NCI-H1694 (cell line): ENCODE measurements at places on chromosomes 13 and 19.

- DNase-seq, result no peak
Observed at GRCh38 chr13:39970177-39970846, 314.9 kb downstream of the COG6 start.

DNA sequence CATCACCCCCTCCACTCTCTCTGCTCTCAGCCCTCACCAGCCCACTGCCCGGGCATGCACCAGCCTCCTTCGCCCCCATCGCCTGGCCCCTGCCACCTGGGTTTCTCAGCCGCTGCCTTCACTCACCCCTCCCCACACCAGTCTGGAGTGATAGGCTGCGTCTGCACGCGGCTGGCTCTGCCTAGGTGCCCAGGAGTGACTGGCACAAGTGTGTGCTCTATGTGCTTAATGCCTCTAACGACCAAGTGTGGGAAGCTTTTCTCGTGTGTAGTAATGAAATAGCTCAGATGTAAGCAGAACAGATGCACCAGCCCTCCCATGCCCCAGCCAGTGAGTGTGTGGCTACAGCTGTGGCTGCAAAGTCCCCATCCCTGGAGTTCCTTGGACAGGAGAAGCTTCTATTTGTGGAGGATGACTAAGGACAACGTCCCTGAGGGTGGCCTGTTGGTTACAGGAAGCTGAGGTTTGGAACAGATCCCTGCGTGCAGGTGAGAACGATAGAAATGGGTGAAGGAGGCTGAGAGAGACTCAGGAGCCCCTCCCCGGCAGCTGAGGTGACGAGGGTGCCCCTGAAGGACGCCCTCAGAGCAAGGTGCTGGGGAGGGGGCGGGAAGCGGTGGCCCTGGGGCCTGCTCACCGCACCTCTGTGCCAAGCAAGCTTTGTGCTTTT lies 35.6 kb downstream of the ATP11A start:
- DNase-seq, result peak; percentile 24

GRCh38 chr19:46824890-46825730 lies 25.5 kb downstream of the AP2S1 start:
- DNase-seq, result no peak

GRCh38 chr13:112171570-112171965 lies 104.6 kb downstream of the SOX1 start:
- DNase-seq, result no peak

DNA sequence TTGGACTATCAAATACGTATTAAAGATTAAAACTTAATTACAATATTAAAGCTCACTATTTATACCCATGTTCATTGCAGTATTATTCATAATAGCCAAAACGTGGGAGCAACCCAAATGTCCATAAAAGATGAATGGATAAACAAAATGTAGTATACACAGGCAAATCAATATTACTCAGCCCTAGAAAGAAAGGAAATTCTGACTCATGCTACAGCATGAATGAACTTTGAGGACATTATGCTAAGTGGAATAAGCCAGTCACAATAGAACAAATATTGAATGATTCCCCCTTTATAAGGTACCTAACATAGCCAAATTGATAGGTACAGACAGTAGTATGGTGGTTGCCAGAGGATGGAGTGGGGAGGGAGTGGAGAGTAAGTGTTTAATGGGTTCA lies 457.3 kb downstream of the FGF14 start:
- DNase-seq, result no peak

GRCh38 chr13:31069808-31070534 lies 91.7 kb downstream of the HSPH1 start:
- no peak for DNase-seq

GRCh38 chr13:51874651-51875050 lies 12.9 kb downstream of the CCDC70 start:
- DNase-seq, result no peak
